AG04450 (cell line): ENCODE measurements at places on chromosomes 3 and 15.

- no peak for DNase-seq
Observed at GRCh38 chr3:123404391-123404790, 44.5 kb downstream of the ADCY5 start.

DNA sequence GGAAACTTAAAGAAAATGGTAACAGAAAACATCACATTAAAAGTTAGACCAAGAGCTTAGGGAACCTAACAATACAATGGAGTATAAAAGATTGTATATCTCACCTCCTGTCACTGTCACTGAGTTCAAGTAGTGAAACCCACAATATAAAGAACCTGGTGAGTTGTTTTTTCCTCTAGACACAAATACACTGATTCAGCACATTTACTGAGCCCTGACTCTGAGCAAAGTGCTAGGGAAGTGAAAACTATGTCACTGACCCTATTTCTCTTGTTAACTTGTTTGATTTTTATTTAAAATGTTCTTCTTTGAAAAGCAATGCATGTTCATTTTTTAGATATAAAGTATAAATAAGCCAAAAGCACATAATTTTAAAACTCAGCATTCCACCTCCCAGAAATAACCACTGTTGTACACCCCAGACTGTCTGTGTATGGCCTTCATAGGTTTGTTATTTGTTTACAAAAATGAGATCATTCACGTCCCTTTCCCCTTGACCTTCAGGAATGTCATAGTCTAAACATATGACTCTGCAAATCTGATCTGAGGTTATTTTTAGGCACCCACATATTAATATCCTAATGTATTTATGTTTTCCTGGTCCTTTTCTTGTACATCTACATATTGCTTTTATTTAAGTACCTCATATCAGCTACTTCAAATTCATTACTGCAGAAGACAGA, 69.2 kb upstream of the CSTA start:
- DNase-seq = peak; percentile 1

DNA sequence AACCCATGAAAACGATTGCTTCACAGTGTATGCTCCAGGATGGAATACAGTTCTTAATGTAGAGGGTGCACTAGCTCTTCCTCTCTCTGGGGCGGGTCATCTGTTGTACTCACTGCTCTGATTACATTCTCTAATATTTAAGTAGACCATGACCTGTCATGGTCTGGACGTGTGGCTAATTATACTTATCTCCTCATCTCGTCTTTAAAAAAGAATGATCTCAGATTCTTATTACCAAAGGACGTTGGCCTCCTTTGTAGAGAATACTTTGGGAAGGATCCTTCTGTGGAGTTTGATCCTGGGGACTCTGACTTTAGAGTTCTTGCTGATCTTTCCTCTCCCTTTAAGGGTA, 48.4 kb upstream of the TRAK1 start:
- no peak for DNase-seq

DNA sequence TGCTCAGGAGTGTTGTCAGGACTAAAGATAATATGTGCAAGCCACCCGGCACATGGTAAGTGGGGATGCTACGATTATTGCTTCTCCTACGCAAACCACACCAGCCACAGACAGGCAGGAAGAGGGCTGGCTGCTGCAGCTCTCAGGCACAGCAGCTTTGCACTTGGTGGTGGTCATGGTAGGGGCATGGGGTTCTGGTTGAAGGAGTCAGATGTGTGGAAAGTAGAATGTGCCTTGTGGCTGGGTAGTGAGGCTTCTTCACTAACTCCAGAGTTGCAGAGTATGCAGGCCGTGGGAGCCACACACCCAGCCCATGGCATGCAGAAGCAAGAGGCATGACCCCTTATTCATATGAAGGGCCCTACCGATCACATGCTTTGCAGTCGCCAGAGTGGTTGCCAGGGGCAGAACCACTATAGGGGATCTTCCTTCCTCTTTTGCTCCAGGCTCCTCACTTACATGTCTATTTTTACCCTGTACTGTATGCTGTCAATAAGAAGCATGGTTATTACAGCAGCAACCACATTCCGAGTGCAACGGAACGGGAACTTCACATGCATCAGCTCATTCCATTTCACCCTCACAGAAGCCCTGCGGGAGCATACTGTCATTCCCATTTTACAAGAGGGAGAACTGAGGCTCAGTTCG, 59.2 kb upstream of the HERC1 start:
- no peak for DNase-seq

DNA sequence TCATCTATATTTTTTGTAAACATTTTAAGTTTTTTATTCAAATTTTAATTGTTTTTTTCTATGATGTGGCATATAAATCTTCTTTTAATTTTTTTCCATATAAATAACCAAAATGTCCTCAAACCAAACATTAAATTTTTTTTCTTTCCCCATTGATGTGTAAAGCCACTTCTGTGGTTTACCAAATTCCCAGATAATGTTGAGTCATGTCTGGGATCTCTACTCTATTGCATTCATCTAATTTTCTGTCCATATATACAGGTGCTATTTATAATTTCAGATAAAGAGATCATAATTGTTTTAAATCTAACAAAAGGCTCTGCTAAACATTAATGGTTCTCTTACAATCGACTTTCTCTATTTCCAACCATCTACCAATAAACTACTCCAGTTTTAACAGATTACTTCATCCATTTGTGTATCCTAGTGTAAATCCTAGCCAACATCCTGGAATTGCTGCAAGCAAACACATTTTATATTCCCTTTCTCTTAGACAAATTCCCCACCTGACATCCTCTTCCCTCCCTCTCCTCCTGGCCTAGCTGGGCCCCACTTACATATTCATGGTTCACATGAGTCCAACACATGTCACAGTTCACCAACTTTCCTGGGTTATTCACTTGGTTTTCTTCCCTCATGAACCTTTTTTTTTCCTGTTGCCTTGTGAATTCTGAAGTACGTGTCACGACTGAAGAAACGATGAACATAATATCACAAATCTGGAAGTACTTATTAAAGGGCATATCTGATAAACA, 368.0 kb upstream of the AGTR1 start:
- no peak for DNase-seq

- DNase-seq = no peak
Observed at GRCh38 chr15:65177901-65178300, 7.2 kb downstream of the CLPX start.

GRCh38 chr3:126146034-126146433, 34.4 kb downstream of the ALDH1L1 start:
- DNase-seq = no peak

DNA sequence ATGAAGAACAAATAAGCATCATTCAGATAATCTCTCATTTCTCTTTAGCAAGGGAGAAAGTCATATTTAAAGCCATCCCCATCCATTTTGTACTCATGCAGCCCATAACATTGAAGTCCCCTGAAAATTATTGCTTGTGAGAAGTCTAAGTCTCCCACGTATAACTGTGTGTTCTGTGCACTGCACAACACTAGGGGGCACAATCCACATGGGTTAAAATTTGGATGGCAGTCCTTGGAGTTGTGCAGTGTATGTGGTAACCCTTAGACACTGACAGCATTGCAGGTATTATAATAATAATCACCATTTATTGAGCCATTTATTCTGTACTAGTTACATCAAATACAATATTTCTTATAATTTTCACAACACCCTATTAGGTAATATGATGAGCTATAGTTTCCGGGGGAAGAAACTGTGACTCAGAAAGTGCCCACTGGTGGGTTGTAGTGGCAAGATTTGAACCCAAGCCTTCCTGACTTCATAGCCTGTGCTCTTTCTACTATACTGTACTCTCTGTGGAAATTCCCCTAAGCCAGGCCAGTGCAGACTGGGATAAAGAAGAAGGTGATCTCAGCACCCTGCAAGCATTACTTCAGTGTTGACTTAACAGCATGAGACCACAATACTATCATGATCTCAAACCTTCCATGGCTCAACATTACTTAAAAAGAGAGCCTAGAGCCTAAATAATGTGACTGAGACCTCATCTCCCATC, 15.7 kb downstream of the KCNAB1 start:
- no peak for DNase-seq

DNA sequence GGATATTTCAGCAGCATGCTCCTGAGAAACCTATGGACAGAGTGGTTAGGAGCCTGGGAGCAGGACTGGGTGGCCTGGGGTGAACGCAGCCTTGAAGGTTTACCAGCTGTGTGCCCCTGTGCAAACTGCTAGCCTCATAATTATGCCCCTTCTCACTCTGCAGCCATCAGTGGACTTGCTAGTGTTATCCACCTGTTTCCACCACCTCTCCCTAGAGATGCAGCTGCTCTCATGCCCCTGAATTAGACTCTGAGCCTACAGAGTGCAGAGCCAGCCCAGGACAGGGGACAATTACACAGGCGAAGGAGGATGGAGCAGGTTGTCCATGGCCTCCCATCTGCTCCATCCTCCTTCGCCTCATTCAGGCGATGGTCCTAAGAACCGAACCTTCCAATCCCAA, 175.9 kb downstream of the ATP10A start:
- no peak for DNase-seq

- no peak for DNase-seq
Observed at GRCh38 chr3:44492496-44492895, 15.0 kb upstream of the ZNF445 start.

GRCh38 chr15:64731805-64732151, 43.6 kb downstream of the RBPMS2 start:
- no peak for DNase-seq

- no peak for DNase-seq
Observed at GRCh38 chr3:62562017-62562416, 188.7 kb upstream of the FEZF2 start.

DNA sequence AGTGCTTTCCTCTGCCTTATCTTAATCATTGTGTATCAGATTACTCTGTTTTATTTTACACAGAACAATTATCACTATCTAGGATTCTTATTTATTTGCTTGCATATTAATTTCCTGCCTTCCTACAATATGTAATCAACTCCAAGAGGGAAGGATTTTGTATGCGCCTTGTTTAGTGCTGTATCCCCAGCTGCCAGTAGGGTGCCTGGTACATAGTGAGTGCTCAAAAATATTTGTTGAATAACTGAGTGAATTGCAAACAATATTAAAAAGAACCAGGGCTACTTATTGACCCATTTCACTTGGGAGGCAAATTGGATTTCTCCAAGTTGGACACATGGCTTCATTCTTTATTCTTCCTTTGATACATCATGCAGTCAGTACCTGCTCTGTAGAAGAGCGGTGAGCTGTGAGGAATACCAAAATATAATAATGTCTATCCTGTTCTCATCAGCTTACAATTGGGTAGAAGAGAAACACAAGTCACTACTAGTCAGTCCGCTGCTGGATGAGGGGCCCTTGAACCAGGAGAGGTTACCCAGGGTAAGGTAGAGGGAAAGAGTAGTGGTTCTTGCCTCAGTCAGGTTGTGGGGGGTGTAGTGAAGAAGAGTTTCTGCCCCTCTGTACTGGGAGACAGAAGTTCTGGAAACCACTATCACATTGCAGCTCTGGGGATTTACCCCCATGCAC, 233.9 kb upstream of the ZBTB20 start:
- no peak for DNase-seq

- no peak for DNase-seq
Observed at GRCh38 chr15:52706091-52706490, 26.9 kb upstream of the ATOSA start.

DNA sequence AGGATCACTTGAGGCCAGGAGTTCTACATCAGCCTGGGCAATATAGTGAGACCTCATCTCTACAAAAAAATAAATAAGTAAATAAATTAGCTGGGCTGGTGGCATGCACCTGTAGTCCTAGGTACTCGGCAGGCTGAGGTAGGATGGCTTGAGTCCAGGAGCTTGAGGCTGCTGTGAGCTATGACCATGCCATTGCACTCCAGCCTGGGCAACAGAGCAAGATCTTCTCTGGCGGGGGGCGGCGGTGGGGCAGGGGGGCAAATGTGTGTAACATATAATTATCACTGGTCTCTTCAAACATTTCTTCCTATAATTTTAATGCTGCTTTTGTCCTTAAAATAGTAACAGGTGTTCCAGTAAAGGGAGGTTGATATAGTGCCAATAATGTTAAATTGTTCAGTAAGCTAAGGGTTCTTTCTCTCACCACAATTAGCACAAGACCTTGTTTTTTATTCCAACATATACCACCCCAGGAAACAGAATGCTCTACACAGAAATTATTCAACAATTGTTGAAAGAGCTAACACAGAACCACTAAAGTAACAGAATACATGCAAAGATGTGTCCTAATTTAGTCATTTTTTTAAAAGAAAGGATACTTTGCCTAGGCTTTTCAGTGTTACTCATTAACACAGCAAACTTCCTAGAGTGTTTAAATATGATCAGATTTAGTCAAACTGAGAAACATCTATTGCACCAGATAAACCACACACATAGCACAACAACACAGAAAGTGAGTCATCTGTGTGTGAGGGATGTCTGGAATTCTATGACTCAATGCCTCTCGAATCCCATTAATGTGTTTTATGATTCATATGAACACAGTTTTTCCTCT, 29.1 kb downstream of the ANKRD28 start:
- DNase-seq = peak; percentile 82

DNA sequence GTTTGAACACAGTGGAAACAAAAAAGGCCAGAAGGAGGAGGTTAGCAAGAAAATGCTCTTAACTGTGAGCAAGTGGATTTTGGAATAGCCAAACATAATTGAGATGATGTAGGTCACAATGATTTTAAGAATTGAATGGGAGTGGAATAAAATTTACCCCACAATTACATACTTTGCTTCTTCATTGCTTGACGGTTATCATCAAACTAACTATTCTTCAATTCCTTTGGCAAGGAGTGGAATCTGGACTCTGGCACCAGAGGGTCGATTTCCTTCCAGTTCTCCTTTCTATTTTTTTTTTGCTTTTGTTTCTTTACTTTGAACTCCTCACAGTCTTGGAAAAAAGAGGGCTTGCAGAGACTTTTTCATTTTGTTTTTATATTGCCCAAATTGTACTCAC, 634.5 kb upstream of the TGFBR2 start:
- no peak for DNase-seq

DNA sequence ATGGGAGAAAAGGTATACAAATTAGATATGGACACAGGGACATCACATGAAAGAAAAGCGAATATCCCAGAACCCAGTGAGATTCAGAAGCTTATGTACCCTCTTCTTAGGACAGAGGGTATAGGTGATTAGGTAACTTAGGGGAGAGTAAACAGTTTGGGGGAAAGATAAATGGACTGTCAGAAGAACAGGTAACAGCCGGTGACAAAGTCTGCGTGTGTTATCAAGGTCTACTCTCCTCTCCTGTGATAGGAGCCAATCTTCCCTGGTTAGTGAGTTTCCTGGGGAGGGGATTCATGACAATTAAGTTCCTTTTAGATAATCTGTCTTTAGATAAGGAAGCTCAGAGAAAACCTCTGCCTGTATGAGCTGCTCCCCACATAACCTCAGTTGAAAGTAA, 30.6 kb upstream of the SNRPN start:
- DNase-seq = no peak

DNA sequence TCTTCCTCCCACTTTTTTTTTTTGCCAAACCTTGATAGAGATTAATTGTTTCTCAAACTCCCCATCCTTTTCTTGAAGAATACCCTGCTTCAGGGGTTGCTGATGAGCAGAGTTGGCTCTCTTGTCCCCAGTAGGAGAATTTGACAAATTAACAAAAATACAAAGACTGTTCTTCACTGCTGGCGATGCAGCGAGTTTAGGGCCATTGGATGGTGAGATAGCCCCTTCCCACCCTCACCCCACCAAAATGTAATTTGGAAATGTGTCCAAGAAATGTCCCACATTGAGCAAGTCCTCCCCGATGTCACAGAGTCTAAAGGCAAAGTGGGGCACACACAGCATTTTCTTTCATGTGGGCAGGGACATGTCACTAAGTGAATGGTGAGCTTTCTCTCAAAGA, 136.0 kb upstream of the RARB start:
- DNase-seq = no peak

GRCh38 chr3:195886181-195887141, 21.9 kb downstream of the TNK2 start:
- no peak for DNase-seq
